PC-3 (cell line): ENCODE measurements at places on chromosomes 5 and 9.
A peak's percentile ranks its signal among the peaks of the same experiment; 100 is the strongest.

- peak; percentile 79 for DNase-seq
Observed at GRCh38 chr5:54742417-54742891, 224.9 kb downstream of the SNX18 start.

GRCh38 chr5:170070556-170071412 lies 34.9 kb upstream of the FOXI1 start:
- DNase-seq = peak; percentile 30

DNA sequence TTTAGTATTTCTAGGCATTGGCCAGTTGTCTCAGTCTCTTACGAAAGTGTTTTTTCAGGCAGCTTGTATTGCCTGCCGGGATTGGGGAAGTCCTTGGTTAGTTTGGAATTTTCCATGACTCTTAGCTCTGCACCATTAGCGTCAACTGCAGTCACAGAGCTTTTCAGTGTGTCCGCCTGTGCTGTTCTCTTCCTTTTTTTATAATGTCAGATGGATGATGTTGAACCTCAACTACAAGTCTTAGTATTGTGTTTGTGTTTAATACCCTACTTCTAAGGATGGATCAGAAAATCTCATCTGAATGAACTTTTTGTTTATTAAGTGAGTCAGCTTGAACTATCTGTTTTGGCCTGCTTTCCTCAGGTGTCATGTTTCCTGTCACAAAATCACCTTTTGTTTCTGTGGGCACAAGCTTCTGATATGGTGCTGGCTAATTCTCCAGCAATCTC lies 33.1 kb downstream of the ATP6V0E1 start:
- DNase-seq = peak; percentile 77

GRCh38 chr9:88242879-88243278 lies 104.6 kb upstream of the SPATA31C2 start:
- no peak for DNase-seq
